ENCODE measurements at places on chromosomes 4 and X.
A peak's percentile ranks its signal among the peaks of the same experiment; 100 is the strongest.

- DNase-seq: no peak
These were observed 1386.6 kb downstream of the PCDH7 start for GRCh38 chr4:32106767-32107166.

- DNase-seq: no peak
These were observed 17.6 kb upstream of the WFS1 start for GRCh38 chr4:6252051-6252450.

GRCh38 chr4:37737466-37737865 lies 51.3 kb upstream of the RELL1 start:
- DNase-seq: peak; percentile 68

- no peak for DNase-seq
These were observed 306.2 kb upstream of the CASK start for GRCh38 chrX:42229533-42229932.

DNA sequence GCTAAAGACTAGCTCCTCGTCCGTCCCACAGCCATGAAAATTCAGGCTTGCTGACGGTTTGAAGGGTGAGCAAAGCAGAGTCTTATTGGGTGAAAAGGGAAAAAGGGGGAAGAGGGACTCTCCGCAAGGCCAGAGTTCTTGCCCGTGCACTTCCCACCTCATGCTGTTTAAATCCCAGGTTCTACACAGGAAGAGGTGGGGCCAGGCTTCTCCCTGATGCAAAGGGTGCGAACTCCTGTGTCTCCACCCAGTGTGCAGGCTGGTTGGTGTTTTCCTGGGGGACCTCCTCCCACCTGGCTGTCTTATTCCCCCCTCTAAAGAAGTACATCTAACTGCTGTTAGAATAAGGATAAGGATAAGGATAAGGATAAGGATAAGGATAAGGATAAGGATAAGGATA lies 18.0 kb upstream of the LANCL3 start:
- DNase-seq: no peak

All from fibroblast of skin of abdomen (primary cell).